ENCODE measurements at places on chromosomes 16 and 17.

DNA sequence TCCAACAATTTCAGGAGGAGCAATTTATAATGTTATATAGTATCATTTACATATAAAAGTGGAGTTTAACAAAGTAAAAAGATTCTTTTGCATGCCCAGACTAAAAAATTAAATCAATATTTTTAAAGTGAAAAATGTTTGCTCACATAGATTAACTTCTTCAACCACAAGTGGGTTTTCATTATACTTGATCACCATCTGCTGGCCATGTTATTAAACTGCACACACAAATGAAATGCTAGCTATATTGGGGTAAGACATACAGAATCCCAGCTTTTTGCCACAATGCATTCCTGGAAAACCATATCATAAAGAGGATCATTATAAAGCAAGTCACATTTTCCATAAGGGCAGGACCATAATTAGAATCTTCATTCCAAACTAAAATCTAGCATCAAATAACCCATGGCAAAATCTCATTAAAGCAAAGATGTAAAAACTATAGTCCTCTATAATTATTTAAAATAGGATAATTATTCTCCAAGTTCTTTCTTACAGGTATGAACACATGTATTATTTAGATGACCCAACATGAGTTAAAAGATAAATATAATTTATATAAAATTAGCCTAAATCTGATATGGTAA is 26.3 kb downstream of the CEP112 start:
- DNase-seq, result peak; percentile 12

DNA sequence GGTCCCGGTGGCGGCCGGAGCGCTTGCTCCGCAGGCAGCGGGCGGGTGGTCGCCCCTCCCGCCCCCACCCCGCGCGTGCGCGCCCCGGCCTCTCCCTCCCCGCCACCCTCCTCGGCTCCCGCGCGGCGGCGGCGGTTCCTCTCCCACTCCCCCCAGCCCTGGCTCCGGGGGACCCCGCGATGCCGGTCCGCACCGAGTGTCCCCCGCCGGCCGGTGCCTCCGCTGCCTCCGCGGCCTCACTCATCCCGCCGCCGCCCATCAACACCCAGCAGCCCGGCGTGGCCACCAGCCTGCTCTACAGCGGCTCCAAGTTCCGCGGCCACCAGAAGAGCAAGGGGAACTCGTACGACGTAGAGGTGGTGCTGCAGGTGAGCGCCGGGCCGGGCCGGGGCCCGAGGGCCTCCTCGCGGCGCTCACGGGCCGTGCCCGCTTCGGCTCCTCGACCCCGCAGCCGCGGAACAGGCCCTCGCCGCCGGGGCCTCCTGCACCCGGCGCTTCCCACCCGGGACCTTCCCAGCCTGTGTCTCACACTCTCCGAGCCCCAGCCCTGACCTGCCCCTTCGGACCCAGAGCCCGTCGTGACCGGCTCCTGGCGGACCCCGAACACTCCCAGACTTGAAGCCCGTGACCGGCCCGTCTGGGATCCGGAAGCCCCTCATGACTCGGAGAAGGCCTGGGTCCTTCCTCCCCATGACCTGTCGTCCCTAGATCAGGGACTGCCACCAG is 490 bp downstream of the GID4 start:
- peak; percentile 7 for DNase-seq

DNA sequence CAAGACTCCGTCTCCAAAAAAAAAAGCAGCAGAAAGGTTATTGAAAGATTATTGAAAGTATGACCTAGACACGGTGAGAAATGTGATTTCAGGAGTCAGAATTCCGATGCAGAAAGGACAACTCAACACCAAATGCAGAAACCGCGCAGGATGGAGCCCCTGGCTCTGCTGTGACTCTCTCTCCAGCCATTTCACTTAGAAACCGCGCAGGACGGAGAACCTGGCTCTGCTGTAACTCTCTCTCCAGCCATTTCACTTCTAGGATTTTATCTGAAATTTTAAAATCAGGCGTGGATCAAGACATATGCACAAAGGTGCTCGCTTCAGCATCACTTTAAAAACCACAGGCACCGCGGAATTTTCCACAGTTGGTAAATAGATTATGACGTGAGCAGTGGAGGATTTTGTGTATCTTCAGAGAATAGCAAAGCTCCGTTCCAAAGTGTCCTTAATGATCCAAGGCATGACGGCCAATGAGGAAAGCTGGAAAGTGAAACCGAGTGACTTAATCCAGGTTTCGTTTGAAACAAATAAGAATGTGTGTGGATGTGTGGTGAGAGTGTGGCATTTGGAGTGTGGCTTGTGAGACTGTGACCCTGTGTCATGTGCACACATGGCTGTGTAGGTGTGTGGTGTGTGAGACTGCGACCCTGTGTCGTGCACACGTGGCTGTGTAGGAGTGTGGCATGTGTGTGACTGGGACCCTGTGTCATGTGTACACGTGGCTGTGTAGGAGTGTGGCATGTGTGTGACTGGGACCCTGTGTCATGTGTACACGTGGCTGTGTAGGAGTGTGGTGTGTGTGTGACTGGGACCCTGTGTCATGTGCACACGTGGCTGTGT is 9.5 kb downstream of the UTS2R start:
- DNase-seq, result no peak

GRCh38 chr17:82696916-82697807 is 1.3 kb downstream of the RAB40B start:
- DNase-seq, result peak; percentile 13

DNA sequence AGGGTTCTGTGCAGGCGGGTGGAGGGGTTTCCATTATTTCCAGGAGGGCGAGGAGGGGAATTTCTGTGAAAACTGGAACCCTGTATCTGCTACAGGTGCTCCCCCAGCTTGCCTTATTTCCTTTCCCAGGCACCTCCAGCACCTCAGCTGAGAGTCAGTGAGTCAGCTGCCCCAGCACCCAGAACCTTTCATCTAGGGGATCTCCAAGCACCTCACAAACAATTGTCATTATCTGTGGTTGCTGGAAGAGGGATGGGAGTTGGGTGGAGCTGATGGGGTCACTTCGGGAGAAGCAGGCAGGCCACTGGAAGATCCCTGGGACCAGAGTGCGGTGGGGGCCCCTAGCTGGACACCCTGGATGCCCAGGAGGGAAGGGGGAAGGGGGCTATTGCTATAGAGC is 10.0 kb upstream of the CLUH start:
- DNase-seq, result no peak

- DNase-seq, result peak; percentile 14
Observed at GRCh38 chr16:66342294-66342900, 24.1 kb upstream of the CDH5 start.

DNA sequence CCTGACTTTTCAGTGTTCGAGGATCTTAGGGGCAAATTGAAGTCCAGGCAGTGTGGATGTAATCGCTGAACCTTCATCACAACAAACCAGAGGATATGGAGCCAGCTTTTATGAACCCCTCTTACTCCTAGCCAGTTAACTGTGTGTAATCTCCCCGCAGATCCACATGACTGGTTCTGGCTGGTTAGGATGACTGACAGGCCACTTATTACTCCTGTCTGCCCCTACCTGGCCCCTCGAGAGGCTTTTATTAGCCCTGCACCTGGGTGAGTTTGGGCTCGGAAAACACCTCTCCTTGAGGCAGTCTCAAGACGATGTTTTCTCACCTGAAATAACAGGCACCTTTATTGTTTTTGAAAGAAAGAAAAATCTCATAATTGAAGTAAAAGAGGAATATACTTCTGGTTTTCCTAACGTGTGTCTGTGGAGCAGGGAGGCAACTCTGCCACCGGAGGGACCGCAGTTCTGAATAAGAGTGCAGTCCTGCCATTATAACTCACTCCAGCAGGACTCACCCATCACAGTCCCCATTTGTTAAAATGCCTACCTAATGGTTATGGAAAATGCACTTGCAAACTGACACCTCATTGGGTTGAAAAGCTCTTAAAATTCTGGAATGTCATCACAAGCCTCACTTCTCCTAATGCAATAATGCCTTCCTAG is 291.9 kb upstream of the N4BP1 start:
- DNase-seq, result no peak

- DNase-seq, result no peak
Observed at GRCh38 chr17:41499714-41500113, 5.7 kb downstream of the KRT13 start.

- DNase-seq, result no peak
Observed at GRCh38 chr16:84484579-84485254, 19.7 kb downstream of the MEAK7 start.

DNA sequence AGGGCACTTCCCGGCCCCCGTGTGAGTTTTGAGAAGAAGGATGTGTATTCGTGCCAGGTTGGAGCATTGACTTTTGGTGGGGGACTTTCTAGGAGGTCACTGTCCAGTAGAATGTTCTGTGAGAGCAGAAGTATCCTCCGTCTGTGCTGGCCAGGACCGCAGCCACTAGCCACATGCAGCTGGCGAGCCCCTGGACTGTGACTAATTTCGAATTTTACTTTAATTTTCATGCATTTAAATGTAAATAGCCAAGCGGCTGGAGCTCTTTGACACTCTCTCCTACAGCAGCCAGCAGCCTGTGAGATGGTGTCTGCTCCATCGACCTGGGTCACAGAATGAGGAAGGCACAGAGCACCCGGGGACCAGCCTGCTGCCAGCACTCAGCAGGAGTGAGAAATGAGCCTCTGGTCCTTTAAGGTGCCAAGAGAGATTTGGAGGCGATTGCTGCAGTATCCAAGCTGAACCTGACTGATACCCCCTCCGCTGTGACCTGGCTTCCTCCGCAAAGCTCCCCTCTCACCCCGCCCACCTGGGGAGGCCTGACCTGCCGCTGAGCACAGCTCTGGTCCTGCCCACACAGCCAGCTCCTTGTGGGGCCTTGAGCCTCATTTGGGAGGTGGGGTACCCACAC is 7.8 kb downstream of the ATP2A3 start:
- no peak for DNase-seq

DNA sequence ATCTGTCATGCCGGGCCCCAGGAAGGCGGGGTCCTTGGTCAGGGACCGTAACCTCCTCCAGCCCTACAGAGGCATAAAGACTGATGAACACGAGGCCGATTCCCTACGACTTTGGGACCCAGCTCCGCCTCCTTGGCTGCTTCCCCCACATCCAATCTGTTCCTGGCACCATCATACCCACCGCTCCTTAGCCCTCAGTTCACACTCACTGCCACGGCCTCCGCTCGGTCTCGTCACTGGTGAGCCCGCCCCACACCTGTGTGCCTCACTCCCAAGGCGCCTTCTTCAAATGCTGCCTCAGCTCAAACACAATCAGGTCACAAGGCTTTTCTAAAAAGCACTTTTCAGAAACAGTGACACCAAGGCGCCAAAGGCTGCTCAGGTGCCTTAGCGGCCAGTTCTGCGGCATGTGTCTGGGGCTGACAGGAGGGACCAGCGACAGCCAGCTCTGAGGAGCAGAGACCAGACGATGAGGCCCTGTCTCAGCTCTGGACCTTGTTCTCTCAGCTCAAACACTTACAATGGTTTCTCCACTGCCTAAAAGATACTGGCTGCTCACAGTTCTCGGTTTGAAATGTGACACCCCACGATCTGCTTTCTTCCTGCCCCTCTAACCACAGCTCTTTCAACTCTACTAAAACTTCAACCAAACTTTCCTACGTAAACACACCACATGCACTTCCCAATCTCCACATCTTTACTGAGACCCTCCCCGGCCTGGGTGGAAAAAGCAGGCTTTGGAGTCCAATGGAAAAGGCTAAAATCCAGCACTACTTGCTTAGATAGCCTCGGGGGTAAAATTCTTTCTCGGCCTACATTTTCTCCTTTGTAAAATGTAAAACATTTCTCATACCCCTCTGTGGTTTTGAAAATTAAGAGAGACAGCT is 33.2 kb downstream of the CYB5D2 start:
- peak; percentile 50 for DNase-seq

DNA sequence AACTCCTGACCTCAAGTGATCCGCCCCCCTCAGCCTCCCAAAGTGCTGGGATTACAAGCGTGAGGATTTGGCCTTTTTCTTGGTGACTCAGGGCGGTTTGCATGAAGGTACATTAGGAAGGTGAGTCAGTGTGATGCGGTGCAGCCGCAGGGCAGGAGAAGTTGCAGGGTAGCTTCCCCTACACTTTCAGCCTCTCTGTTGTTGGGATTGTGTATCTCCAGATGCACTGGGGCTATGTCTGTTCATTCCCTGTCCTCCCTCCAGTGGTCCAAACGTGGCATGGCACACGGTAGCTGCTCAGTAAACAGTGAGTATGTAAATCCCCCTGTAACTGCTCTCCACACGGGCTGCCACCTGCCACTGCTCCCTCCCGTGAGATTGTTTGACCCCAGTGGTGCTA is 109.1 kb upstream of the CDC42EP4 start:
- DNase-seq, result no peak

DNA sequence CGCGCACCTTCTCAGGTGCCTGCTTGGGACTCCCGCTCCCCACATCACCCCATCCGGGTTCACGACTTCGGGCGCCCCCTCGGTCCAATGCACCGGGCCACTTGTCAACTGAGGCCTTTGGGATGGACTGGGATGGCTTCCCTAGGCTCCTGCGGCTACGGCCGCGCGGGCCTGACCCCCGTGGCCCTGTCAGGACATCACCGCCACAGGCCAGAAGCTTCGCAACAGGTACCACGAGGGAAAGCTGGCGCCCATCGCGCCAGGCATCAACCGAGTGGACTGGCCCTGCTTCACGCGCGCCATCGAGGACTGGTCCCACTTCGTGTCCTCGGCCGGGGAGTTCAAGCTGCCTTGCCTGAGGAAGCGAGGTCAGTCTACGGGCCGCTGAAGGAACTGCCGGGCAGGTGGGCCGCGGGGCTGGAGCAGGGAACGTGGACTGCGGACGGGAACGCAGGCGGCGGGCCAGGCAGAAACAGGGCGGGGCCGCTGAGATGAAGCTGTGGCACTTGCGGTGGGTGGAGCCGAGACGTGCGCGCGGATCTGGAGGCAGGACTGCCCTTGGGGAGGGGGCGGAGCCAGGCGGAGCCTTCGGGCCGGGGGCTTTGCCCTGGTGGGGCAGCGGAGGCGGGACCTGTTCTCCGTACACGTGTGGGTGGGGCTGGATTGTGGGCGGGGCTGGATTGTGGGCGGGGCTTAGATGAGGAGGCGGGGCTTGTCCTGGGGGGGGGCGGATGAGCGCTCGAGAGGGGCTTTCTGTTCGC is 13.7 kb upstream of the CNGB1 start:
- DNase-seq, result peak; percentile 97

DNA sequence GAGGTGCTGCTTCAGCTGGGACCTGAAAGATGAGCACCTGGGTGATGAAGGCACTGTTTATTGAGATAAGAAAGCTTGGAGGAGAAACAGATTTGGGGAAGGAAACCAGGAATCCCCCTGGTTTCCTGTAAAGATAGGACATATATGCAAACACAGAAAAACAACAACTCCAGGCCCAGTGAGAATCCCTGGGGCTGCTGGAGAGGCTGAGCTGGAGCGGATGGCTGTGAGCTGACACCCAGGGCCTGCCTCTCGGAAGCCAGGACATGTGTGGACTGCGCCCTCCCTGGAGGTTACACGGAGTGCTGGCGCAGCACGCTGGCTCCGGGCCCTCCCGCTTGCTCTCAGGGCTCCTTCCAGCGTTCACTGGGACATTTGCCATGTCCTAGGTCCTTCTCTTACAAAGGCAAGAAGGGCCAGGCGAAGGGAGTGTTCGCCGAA is 57.5 kb downstream of the CYB5B start:
- DNase-seq, result no peak

DNA sequence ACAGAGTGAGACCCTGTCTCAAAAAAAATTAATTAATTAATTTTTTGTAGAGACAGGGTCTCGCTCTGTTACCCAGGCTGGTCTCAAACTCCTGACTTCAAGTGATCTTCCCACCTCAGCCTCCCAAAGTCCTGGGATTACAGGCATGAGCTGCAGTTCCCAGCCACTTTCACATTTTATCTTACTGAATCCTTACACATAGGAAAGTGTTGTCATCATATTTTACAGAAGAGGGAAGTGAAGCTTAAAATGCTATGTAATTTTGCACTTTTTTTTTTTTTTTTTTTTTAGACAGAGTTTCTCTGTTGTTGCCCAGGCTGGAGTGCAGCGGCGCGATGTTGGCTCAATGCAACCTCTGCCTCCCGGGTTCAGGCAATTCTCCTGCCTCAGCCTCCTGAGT is 21.1 kb upstream of the ZNF629 start:
- DNase-seq, result no peak

- no peak for DNase-seq
Observed at GRCh38 chr17:7613769-7614424, 800 bp downstream of the FXR2 start.
